ENCODE measurements at places on chromosomes 7 and 10.

DNA sequence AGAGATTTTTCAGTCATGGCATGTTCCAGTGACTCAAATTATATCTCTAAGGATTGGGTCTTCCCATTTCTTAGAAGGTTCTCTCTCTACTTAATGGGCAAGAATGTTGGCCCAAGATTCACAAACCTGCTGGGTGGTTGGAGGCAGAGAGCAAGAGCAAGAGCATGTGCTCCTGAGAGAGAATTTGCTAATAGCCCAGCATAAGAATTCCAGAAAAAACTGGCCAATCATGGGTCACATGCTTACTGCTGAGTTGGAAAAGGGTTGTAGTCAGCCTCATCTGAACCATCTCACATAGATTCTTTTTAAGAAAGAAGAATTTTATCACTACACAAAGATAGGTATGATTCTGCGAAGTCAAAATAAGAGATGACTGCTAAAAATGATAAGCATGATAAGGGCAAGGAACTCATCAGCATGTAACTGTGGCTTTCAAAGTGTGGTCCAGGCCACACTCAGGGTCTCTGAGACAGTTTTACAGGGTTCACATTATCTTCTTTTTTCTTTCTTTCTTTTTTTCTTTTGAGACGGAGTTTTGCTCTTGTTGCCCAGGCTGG is 8.2 kb upstream of the VCL start:
- DNase-seq, result no peak

DNA sequence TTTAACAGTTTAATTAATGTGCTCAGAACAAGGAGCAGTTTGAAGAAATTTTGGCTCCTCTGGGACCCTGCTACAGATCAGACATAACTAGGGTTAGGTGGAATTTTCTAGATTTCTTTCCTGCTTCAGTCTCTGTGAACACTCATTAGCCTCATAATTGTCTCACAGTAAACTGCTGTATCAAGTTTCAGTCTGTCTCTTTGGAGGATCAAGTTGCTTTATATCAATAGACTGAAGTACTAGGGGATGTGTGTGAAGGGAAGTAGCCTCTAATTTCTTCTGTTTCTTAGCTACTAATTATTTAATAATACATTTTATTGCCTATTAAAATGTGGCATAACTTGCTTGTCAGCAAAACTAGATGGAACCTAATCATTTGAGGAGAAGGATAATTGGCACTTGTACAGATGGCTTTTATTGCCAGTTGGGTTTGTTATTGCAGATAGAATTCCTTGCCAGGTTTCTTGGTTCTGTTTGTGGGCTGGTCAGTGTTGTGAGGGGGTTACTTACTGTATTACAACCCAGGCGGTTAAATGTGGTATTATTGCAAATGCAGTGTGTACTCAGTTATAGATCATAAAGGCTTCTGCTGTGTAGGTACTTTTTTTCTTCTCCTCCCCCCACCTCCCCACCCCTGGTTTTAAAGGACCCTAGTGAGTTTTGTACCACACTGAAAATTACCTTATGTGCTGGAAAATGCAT is 758.0 kb downstream of the AUTS2 start:
- DNase-seq, result peak; percentile 95

DNA sequence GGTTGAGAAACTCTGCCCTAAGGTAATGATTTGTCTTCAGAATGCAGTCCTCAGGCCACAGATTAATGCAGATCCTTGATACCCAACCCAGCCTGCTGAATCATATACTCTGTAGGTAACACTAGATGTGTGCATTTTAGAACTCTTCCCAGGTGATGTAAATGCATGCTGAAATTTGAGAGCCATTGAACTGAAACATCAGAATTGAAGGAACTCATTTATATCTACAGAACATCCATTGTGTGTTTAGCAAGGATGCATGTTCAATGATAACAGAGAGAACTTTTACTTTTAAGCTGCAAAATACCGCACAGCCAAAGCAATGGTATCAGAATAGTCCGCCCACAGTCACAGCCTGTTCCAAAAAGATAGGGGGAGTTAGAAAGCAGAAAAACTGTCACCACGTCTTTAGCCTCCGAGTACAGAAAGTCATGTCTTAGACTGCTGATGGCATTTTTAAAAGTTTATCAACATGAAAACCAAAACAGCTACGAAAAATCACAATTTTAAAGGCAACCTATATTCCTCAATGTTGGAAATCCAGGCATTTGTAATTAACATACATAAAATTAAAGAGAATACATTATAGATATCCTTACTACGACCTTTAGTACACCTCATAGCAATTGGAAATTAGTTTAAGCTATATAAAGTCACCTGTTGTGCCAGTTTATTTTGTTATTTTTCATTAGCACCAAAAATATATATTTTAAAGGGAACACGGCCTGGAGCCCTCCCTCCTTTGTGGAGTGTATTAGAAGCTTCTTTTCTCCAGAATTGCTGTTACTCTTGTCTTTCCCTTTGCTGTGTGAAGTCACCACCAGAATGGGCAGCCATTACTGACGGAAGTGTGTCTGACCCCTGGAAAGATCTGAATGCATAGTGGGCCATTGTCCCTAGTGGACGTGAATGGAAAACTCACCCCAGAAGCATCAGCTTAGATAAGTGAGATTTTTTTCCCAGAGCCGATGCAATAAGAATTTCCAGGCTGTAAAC is 65.8 kb upstream of the PRKAR2B start:
- no peak for DNase-seq

- no peak for DNase-seq
Observed at GRCh38 chr7:50957431-50957830, 174.7 kb upstream of the GRB10 start.

DNA sequence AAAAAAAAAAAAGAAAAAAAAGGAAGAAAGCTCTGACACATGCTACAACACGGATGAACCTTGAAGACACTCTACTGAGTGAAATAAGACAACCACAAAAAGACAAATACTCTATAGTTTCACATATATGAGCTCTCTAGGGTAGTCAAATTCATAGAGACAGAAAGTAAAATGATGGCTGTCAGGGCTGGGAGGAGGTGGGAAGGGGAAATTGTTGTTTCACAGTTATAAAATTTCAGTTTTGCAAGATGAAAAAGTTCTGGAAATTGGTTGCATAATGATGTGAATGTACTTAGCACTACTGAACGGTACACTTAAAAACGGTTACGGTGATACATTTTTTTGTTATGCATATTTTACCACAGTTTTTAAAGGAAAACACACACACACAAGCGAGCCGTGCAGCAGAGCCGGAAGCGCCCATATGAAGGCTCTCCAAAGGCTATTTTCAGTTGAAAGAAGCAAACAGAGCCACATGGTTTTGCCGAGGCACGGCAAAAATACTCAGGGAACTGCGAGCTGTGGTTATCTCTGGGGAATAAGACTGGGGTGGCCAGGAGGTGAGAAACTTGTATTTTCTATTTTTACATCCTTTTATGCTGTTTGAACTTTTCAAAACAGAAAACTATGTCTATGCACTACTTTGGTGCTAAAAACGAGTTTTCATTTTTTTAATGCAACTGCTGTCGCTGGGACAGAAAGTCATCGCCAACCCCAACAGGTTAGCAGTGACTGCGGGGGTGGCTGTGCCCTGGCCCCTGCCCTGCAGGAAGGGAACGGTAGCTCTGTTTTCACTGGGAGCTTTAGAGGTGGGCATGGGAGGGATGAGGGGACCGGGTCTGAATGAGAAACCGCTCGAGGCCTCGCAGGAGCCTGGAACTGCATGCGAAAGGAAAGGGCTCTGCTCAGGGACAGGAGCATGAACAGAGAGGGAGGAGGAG is 132.9 kb downstream of the OAT start:
- no peak for DNase-seq

GRCh38 chr10:89888321-89889070 is 187.1 kb downstream of the KIF20B start:
- DNase-seq, result no peak

DNA sequence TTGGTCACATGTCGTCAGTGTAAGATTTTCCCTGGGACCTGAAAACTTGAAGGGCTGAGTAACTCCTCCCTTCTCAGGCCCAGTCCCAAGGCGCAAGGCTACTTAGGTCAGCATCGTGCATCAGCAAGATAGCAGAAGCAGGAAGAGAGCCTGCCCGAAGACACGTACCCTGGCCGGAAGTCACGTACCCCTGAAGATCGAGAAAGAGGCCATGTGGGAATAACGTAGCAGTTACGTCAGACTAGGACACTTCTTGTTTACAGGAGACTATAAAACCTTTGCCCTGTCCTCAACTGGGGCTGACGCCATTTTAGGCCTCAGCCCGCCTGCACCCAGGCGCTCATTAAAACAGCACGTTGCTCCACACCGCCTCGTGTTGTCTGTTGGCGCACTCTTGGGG is 114.3 kb upstream of the GALNT17 start:
- DNase-seq, result no peak

- no peak for DNase-seq
Observed at GRCh38 chr7:611281-611810, 91.7 kb upstream of the PDGFA start.

- no peak for DNase-seq
Observed at GRCh38 chr7:3089493-3089892, 45.8 kb upstream of the CARD11 start.

GRCh38 chr10:23376229-23376655 is 31.6 kb upstream of the C10orf67 start:
- no peak for DNase-seq

DNA sequence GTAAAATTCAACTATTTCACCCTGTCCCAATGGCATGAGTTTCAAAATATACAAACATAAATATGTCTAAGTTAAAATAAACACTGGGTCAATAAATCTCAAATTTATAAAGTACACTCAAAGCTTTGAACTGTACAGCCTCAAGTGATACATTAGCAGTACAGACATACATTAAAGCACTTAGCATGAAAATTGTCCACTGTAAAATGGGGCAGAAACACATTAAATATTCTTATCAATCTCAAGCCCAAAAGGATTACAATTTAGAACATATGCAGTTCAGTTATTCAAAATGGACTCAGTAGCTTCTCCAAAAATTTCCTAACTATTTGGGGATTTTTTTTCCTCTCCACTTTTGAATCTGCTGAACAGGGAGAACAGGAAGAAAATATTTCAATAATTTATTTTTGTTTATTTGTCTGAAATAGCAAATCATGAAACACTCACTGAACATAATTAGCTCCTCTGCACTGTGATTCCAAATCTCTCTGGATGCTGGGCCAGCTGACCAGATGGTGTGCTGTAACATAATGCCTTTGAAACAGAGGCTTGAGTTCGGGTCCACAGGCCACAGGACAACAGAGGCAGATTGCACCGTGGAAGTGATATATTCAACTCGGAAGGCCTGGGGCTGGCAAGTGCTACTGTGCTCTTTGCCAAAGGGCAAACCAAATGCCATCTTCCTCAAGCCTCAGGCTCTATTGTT is 248.9 kb upstream of the LRRN3 start:
- no peak for DNase-seq
